ENCODE measurements at places on chromosomes 1 and 21. TPM values are rescaled to one million over a fixed set of nuclear protein-coding genes. Genes with fewer than 3 reads are reported as not detected.

DNA sequence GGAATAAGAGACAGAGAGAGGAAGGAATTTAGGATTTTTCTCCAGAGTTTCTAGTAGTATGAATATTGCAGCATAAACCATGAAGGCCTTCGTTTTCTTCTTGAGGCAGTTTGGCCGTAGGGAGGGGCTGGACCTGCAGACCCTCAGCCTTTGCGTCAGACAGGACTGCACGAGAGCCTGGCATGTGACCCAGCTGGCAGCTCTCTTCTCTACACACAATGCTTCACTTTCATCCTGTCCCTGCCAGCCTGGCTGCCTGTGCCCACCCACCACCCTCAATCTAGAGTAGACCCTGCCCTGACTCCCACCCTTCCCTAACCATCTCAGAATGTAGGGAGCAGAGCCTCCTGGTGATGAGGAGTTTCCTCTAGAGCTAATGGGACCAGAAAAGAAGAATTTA lies 1.6 kb downstream of the CA14 start:
- H3K27ac ChIP-seq, result no peak overlapping the region
- H3K27me3 ChIP-seq, result peaks cover 16% of the 10 kb centered on the region
- peaks cover 37% of the 10 kb centered on the region for H3K4me1 ChIP-seq
- H3K4me3 ChIP-seq, result no peak overlapping the region
- H3K36me3 ChIP-seq, result no peaks in the 10 kb centered on the region

DNA sequence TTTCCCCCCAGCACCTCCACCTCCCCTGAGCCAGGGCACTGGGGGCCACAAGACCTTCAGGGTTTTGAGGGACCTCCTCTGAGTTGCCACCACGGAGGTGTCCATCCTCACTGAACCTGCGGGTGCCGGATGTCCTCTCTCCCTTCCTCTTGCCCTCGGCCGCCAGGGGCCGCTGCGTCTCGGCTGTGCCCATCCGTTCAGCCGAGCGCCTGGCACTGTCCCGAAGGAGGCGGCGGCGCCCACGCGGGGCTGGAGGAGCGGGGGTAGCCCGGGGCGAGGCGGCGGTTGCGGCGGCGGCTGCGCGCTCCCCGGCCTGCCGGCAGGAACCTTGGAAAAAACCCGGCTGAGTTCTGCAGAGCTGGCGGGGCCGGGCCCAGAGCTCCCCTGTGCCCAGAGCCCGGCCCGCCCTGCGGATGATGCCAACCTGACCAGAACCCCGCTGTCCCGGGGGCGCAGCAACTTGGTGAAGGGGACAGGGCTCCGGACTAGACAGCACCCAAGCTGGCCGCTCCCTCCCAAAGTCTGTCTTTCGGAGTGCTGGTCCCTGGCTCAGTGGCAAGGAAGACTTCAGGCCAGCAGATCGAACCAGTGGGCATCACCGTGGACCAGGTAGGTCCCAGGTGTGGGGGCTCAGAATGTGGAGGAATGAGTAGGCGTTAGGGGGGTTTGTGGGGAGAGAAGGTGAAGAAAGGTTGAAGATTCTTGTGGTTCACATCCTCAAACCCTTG lies 3.7 kb upstream of the PPM1J start:
- no peak overlapping the region for H3K27ac ChIP-seq
- peak overlapping the region; percentile 56 for H3K4me3 ChIP-seq
- H3K36me3 ChIP-seq, result no peaks in the 10 kb centered on the region

The TNFAIP8L2 gene
- not detected for total RNA-seq

- H3K4me1 ChIP-seq, result no peaks in the 10 kb centered on the region
- peaks cover 2% of the 10 kb centered on the region for H3K27me3 ChIP-seq
- peak; percentile 37 for DNase-seq
- no peak overlapping the region for H3K27ac ChIP-seq
Measured at GRCh38 chr1:224894915-224895314, 34.6 kb upstream of the DNAH14 start.

GRCh38 chr1:151130987-151131586 lies 15.3 kb downstream of the SEMA6C start:
- peak overlapping the region; percentile 82 for H3K4me3 ChIP-seq
- H3K27ac ChIP-seq, result peak overlapping the region; percentile 54
- peaks cover 4% of the 10 kb centered on the region for H3K27me3 ChIP-seq

DNA sequence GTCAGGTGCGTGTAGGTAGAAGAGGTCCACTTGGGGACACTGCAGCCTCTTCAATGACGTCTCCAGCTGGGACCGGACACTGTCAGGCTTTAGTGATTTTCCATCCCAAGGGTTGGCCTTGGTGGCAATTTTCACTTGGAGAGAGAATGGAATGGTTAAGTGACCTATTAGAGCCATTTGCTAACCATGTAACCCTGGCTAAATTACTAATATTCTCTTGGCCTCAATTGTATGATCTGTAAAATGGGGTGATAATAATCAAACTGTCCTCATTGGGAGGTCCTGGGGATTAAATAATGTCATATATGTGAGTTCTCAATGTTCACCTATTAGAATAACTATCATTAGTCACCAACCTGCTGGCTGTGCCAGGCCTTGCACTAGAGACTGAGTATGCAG lies 3.4 kb downstream of the AKR7A2 start:
- H3K27me3 ChIP-seq, result peaks cover 3% of the 10 kb centered on the region
- no peak for DNase-seq
- H3K4me3 ChIP-seq, result no peak overlapping the region
- H3K27ac ChIP-seq, result peak overlapping the region; percentile 83

DNA sequence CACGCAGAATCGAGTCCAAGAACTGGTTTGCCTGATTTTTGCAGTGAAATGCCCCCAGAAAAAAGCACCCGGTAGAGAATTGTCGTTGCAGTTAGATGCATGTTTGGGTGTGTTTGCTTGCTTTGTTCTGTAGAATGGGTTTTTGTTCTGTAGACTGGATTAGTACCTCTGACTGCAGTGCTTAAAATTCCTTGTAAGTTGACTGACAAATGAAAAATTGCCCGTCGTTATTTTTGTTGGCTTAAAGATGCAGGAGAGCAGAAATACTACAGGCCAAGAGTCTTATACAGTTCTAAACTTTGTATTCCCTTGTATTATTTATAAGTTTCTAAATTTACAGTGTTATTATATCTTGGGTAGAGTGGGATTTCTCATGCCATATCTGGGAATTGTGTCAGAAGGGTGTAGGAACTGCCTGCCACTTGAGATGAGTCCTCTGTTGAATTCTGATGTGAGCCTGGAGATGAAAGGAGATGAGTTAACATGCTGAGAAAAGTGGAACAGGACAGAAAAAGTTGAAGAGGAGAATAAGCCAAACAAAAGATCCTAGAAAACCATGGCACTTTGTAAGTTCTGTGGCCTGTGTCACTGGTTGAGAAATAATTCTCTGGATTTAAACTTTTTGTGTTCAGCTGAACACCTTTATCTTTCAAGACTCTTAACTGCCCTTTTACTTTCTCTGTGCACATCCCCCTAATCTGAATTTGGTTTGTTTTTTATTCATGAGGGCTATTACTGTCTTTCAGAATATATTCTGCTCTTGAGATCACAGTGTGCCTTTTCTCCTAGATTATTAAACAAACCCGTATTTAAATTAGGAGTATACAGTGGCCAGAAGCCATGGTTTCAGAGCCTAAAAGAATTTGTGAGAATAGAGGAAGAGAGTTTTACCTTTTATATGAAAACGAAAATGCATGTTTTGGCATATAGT lies 1.4 kb downstream of the DESI2 start:
- H3K27ac ChIP-seq, result no peak overlapping the region
- peaks cover 9% of the 10 kb centered on the region for H3K4me1 ChIP-seq
- H3K36me3 ChIP-seq, result peaks cover 13% of the 10 kb centered on the region
- H3K27me3 ChIP-seq, result peaks cover 1% of the 10 kb centered on the region
- H3K4me3 ChIP-seq, result no peak overlapping the region

The TOMM40L gene
- total RNA-seq, result 11.0 TPM

The TNFRSF9 gene
- total RNA-seq, result not detected

- H3K36me3 ChIP-seq, result peaks cover 16% of the 10 kb centered on the region
- no peak overlapping the region for H3K4me3 ChIP-seq
- no peaks in the 10 kb centered on the region for H3K27me3 ChIP-seq
- no peak overlapping the region for H3K27ac ChIP-seq
Measured at GRCh38 chr21:37082856-37083528, 9.9 kb downstream of the TTC3 start.

The PDZK1IP1 gene
- total RNA-seq, result not detected

DNA sequence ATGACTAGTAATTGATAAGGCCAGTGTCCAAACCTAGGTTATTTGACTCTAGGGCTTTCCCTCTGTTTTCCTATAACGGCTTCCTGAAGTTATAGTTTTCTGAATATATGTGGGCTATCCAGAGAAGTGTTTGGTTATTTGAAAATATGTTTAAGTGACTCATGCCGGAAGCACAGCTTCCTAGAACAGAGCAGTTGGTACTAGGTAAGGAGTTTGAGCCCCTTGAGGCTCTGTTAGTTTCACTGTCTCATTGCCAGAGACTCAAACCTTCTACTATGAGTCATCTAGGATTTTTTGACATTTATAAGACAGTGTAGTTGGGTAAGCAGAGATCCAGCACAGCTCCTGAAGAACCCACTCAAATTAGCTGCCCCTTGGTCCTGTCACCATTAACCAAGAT lies 27.1 kb upstream of the LEPR start:
- no peaks in the 10 kb centered on the region for H3K27me3 ChIP-seq
- H3K4me1 ChIP-seq, result peaks cover 39% of the 10 kb centered on the region
- H3K4me3 ChIP-seq, result no peak overlapping the region
- H3K27ac ChIP-seq, result peak overlapping the region; percentile 65

DNA sequence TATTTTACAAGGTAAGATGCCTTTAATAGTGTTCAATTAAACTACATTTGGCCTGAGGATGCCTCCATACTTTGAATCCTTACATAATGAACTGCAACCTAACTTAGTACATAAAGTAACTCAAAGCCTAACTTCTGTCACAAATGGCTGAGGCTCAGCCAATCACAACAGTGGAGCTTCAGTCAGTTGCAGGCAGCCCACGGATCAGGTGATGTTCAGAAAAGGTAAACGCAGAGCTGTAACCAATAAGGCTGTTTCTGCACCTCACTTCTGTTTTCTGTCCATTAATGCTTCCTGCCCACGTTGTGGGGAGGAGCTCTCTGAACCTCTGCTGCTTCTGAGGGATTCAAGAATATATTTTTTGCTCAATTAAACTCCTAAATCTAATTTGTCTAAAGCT lies 94.8 kb upstream of the KIAA0040 start:
- DNase-seq, result no peak
- H3K27me3 ChIP-seq, result no peaks in the 10 kb centered on the region
- no peak overlapping the region for H3K27ac ChIP-seq
- H3K4me1 ChIP-seq, result no peaks in the 10 kb centered on the region
- no peak overlapping the region for H3K4me3 ChIP-seq

The SLC44A5 gene
- total RNA-seq, result not detected

DNA sequence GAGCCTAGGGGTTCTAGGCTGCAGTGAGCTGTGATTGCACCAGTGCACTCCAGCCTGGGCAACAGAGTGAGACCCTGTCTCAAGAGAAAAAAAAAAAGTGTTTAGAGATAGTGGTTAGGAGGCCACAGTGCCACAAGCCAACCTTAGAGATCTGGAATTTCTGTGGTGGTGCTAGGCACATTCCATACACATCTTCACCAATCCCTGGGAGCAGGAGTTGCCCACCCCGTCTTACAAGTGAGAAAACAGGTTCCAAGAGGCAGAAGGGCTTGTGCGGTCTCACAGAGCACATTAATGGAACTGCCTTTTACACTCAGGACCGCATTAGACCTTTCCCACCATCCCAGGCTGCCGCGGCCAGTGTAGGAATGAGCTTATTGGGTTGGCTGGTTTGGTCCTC lies 93.2 kb downstream of the EPHB2 start:
- H3K27me3 ChIP-seq, result peaks cover 5% of the 10 kb centered on the region
- no peak overlapping the region for H3K4me3 ChIP-seq
- no peak for DNase-seq
- no peak overlapping the region for H3K27ac ChIP-seq
- peaks cover 17% of the 10 kb centered on the region for H3K4me1 ChIP-seq

GRCh38 chr1:218350035-218350525 lies 4.9 kb downstream of the TGFB2 start:
- H3K27me3 ChIP-seq, result peaks cover 4% of the 10 kb centered on the region
- H3K36me3 ChIP-seq, result no peaks in the 10 kb centered on the region
- no peak overlapping the region for H3K4me3 ChIP-seq

Data from HFFc6 (cell line).